ENCODE measurements at places on chromosomes 2 and 18. TPM values are rescaled to one million over a fixed set of nuclear protein-coding genes. Genes with fewer than 3 reads are reported as not detected.

RAB27B gene
- 0.27 TPM for total RNA-seq

TMEM182 gene
- not detected for total RNA-seq

CNGA3 gene
- total RNA-seq: 8.6 TPM

MCM6 gene
- 9.9 TPM for total RNA-seq

MROH2A gene
- not detected for total RNA-seq

DAPL1 gene
- not detected for total RNA-seq

PREPL gene
- total RNA-seq: 52.6 TPM

SLC23A3 gene
- 3.9 TPM for total RNA-seq

MFSD6 gene
- total RNA-seq: 87.5 TPM

C18orf63 gene
- not detected for total RNA-seq

PARD6G gene
- 6.2 TPM for total RNA-seq

THSD7B gene
- 0.83 TPM for total RNA-seq

NFU1 gene
- 43.2 TPM for total RNA-seq

MYO5B gene
- total RNA-seq: 0.82 TPM

GLI2 gene
- total RNA-seq: 2.9 TPM

SPP2 gene
- total RNA-seq: not detected

KCNE4 gene
- total RNA-seq: 6.4 TPM

ZNF514 gene
- 29.4 TPM for total RNA-seq

TUBB6 gene
- 334 TPM for total RNA-seq

DYNC2LI1 gene
- 32.1 TPM for total RNA-seq

APCDD1 gene
- total RNA-seq: 42.1 TPM

Data from sigmoid colon (tissue), 7 donors.